ENCODE measurements at places on chromosomes 12 and 14.
A peak's percentile ranks its signal among the peaks of the same experiment; 100 is the strongest.

DNA sequence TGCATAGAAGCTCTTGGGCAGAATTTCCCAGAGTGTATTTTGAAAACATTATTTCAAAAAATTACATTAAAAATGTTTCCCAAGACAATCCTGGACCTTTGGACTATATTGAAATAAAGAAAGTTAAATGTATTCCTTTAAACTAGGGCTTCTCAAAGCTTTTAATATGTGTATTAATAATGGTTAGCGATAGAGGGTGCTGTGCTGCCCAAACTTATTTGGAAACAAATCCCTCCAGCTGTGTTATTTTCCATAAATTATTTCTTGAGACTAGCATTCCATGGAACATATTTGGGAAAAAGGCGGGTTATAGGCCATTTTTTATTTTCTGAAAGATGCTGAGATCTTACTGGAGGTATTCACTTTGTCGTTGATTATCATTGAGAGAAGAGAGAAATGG lies 397.8 kb upstream of the MIS18BP1 start:
- DNase-seq, result no peak

GRCh38 chr14:30034152-30034551 lies 106.5 kb upstream of the PRKD1 start:
- peak; percentile 51 for DNase-seq

DNA sequence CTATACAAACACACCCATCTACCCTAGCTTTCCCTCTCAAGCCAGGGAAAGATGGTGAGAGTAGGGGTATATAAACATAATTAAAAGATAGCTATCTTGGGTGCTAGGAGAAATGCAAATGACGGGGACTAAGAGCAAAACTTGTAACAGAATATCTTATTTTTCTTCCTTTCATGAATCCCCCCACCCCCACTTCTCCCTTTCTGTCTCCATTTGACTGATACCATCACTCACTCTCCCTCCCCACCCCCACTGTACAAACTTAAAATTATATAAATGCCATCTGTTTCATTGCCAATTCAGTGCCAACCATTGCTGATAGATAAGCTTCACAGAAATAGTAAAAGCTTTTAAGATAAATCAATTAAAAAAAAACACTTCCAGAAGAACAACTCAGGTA lies 268.6 kb downstream of the SLC6A15 start:
- DNase-seq, result no peak

- no peak for DNase-seq
These were observed 355.0 kb downstream of the ETNK1 start for GRCh38 chr12:22979854-22980469.

GRCh38 chr12:12887471-12887870 lies 3.9 kb upstream of the GPRC5A start:
- DNase-seq, result no peak

DNA sequence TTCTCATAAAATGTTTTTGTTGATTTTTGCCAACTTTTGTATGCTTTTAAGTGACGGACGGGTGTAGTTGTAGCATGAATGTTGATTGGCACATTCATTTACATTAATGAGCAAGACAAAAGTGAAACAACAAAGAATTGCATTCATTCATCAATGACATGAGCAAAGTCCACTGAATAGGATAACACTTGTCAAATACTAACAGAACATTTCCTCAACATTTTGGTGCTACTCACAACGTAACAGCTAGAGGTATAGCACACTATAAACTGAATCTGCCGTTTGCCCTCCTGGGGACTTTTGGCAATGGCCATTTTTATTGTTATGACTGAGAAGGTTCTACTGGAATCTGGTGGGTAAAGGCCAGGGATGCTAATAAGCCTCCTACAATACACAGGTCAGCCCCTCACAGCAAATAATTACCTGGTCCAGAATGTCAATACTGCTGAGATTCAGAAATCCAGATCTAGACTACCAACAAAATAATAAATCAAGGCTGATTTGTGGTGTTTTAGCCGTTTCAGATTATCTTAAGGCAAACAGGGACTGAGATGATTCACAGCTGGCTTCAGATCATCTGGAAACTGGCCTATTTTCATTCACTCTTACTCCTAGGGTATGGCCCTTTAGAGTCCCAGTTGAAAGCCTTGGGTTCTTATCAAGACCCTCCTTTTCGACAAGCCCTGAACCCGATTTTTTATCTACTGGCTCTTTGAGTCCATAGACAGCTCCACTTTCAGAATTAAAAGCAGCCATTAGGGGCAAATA lies 22.5 kb upstream of the CDKN3 start:
- DNase-seq, result no peak

GRCh38 chr12:119461636-119462214 lies 127.2 kb downstream of the CCDC60 start:
- no peak for DNase-seq

DNA sequence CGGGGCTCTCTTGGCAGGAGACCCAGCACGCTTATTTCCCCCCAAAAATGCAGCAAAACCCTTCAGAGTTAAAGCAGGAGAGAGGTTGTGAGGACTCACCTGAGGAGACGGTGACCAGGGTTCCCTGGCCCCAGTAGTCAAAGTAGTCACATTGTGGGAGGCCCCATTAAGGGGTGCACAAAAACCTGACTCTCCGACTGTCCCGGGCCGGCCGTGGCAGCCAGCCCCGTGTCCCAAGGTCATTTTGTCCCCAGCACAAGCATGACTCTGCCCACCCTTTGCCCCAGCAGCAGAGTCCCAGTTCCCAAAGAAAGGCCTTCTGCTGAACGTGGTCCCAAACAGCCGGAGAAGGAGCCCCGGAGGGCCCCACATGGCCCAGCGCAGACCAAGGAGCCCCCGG lies 337.7 kb downstream of the TMEM121 start:
- no peak for DNase-seq

DNA sequence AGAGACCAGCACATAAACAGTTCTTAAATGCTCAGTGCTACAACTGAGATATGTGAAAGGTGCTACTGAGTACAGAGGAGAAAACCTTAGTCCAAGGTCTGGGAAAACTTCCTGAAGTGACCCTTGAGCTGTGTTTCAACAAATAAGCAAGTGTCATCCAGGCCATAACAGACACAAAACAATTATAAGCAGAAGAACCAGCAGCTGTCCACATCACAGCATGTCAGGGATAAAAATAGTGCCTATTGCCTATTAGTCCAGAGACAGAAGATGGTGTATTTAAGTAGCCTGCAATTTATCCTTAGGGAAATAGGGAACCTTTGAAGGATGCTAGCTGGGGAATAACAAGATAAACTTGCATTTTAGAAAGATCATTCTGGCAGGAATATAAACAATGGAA lies 237.8 kb downstream of the SPTSSA start:
- DNase-seq, result no peak

DNA sequence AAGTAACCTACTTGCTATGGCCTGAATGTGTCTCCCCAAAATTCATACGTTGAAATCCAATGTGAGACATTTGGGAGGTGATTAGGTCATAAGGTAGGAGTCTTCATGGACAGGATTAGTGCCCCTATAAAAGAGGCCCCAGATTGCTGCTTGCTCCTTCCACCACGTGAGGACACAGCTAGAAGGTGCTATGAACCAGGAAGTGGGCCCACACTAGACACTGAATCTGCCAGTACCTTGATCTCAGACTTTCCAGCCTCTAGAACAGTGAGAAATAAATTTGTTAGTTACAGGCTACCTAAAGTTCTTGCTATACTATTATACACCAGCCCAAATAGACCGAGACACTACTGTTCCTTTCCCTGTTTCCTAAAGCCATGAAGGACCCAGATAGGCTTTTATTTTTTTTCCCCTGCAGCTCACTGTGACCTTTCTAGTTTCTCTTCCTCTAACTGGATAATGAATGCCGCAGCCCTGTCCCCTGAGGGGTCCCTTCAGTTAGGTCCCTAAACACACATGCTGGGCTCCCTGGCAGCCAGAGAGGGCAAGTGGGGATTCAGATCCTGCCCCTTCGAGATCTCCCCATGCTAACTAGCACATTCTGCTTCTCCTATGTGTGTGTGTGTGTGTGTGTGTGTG lies 19.3 kb downstream of the SLC25A3 start:
- no peak for DNase-seq

GRCh38 chr14:52253503-52253902 lies 14.0 kb upstream of the PTGDR start:
- DNase-seq, result no peak

DNA sequence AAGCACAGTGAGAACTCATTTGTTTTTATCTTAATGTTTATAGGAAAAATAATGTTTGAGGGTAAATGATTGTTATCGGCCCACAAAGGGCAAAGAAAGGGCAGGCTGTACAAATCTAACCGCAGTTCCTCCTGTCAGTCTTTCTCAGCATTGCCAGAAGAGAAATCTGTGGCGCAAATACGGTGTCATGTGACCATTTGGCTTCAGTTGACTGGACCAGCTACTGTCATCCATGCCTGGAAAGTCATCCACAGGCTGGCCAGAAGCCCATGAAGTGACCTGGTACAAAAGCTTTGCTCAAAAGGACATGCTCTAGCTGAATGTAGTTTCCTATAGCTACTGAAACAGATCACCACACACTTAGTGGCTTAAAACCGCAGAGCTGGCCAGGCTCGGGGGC lies 43.6 kb downstream of the HCAR2 start:
- DNase-seq, result no peak

GRCh38 chr14:100640471-100641273 lies 53.5 kb upstream of the BEGAIN start:
- no peak for DNase-seq

DNA sequence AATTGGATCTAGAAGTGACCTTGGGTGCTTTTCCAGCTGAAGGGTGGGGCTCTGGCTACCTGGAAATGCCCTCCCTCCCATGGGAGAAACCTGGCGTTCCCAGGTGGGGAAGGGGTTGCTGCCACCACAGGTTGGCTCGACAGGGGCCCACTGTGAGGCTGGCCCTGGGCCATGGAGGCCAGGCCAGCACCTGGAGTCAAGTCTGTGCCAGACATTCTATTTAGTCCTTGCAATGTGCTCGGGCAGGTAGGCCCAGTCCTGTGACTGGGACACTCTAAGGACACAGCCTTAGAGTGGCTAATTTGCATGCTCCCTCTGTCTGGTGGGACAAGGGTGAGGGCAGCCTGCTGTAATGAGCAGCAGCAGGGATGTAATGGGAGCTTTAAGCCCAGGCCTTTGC lies 11.9 kb downstream of the VRTN start:
- no peak for DNase-seq

GRCh38 chr14:36738269-36738668 lies 76.6 kb downstream of the PAX9 start:
- no peak for DNase-seq

DNA sequence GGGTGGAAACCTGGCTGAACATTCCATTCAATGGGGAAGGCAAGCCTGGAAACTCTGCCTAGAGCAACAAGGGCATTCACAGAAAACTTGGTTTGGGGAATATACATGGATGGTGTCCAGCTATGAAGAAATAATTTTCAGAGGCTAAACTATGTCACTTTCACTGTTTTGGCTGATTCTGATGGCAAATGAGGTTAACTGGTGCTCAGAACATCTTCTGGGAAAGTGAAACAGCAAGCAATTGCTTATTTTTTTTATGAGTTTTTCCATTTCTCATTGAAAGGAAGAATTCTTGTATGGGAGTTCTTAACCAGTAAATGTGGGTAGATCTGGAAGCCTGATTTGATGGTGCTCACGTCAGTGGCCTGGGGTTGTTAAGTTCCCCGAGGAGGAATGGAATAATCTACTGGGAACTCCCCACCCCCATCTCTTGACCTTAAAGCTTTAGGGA lies 132.8 kb upstream of the BTG1 start:
- peak; percentile 57 for DNase-seq

DNA sequence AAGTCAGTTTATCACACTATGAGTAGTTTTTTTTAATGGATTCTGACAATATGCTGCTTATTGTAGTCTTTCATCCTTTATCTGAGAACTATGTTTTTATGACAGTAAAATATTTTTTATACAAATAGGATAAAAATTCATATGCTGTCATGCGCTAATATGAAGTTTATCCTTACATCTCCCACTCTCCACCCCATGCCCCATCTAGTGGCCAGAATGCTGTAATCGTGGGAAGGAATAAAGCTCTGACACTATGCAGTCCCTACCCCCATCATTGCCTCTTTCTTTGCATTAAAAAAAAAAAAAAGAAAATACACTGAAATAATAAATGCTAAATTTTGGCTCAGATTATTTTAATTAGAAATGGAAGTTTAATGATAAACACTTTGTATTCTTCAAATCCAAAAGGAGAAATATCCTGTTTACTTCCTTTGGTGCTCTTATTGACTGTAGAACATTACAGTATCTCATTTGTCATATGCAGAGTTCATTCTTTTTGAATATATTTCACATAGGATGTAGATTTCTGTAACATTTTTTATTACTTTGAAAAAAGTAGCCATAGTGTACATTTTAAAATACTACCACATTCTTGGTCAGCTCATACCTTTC lies 145.9 kb upstream of the SLCO1C1 start:
- peak; percentile 33 for DNase-seq

DNA sequence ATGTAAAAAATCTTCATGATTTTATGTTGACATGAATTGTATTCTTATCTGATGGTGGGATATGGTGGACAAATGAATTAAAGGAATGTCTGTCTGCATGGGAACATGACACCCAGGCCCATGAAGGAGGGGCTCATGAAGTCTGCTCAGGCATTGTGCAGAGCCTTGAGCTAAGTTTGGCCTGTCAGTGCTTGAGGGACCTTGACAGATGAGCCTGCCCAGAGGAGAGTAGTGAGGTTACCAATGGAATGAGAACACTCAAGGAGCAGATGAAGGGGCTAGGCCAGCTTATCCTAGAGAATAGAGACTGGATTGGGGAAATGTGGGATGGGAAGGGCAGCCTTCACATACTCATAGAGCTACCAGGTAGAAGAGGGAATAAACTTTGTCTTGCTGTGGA lies 68.8 kb downstream of the TMX1 start:
- DNase-seq, result no peak

GRCh38 chr12:48390026-48390425 lies 39.3 kb upstream of the ZNF641 start:
- DNase-seq, result peak; percentile 3

- DNase-seq, result no peak
These were observed 111.4 kb downstream of the TTC7B start for GRCh38 chr14:90704738-90705392.

- DNase-seq, result no peak
These were observed 39.8 kb downstream of the IFNG start for GRCh38 chr12:68119724-68120211.

- no peak for DNase-seq
These were observed 3.0 kb downstream of the NAB2 start for GRCh38 chr12:57091638-57092528.

- DNase-seq, result no peak
These were observed 13.2 kb upstream of the OR11G2 start for GRCh38 chr14:20177433-20177974.

DNA sequence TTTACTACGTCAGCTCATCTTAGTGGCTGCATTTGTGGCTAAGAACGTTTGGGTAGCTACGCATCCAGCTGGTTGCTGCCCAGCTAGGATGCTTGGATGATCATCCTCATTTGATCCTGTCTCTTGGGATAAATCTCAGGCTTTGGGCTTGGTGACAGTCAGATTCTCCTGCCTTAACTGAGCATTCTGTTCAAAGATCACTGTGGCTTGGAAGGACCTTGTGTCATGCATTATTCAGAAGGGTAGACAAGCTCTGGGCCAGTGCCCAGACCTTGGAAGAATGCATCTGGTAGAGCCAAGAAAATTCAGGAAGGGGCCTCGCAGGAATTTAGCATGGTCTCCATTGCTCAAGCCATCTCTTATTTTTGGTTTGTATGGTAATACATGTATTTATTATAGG lies 188.4 kb downstream of the NRXN3 start:
- no peak for DNase-seq
